ENCODE measurements at places on chromosomes 6 and 20. TPM values are rescaled to one million over a fixed set of nuclear protein-coding genes. Genes with fewer than 3 reads are reported as not detected.

The PACSIN1 gene
- total RNA-seq: not detected

GRCh38 chr20:23039885-23040508 is 4.9 kb downstream of the SSTR4 start:
- DNase-seq: no peak

DNA sequence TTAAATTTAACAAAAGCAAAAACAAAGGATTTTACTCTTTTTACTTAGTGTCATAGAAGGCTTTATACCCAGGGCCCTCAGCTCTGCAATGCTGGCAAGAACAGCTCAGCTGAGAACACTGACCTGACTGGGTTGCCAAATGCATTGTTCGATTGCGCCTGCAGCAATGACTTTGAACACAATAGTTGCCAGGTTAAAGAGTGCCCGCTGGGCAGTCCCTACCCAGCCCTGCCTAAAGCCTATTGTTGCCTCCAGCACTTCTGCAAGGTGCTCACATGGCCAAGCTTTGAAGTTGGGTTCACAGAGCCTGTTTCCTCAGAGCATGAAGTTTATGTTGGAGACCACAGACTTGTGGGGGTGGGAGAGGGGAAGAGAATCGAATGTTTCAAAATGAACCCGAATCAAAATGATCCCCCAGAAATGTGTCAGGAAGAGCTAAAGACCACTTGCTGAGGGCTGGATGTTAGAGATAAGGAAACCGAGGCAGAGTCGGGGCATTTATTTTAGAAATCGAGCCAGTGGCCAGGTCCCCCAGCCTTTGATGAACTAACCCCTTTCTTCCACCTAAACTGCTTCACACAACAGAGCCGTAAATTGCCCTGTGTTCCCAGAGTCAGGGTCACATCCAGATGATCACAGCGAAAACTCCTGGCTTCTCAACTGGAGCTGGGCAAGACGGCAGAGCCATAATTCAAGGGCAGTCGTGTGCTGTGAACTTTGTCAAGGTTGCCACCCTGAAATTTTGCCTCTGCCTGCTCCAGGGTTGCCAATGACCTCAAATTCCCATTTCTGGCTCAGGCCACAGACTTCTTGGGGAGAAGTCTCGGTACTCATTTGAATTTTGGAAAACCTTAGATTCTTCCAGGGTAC is 55.0 kb downstream of the FOXA2 start:
- no peak for DNase-seq

- no peak for DNase-seq
Measured at GRCh38 chr6:167450626-167451025, 125.7 kb downstream of the TTLL2 start.

DNA sequence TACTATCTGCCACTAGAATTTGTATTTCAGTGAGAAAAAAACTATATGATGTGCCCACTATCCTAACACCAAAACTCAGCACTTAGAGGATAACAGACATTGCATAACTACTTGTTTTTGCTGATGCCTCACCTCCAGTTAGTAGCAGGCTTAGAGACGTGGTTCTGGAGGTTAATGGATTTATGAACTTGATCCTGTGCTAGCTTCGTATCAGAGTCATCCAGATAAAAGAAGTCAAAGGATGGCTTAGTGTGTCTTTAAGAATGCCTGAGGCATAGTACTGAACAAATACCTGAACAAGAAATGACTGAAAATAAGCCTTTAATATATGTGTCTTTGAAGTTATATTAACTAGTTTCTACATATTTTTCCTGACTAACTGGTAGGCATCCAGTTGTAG is 414.9 kb upstream of the PTCHD4 start:
- no peak for DNase-seq

The CLIC5 gene
- total RNA-seq: not detected

The LSM14B gene
- 80.2 TPM for total RNA-seq

The TEAD3 gene
- total RNA-seq: 17.0 TPM

DNA sequence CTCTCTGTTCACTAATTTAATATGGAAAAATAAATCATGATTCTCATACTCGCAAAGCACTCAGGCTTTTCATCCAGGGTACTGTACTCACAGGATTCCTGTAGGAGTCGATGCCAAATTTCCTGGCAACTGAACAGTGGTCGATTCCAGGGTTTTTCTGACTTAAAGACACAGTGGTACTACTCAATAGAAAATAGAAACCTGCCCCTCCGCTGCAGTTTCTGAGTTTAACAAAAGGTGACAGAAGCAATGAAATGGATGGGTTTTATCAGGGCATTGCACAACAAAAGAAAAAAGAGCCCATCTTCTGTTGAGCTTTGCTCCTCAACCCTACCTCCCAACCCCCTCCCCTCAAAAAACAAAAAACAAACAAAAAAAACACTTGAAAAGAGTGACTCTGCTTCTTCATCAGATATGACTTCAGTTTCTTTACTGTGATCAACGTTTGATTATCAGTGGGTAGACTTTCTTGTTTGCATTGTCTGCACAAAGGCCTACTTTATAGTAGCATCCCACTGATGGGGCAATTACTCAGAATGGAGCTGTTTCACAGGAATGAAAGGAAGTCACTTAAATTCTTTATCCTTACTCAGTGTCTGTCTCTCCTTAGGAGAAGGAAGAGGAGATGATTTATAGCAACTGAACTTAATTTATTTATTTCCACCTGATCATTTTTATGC is 96.2 kb upstream of the FOXO3 start:
- DNase-seq: no peak

GRCh38 chr6:116524236-116524635 is 12.8 kb downstream of the CALHM5 start:
- no peak for DNase-seq

DNA sequence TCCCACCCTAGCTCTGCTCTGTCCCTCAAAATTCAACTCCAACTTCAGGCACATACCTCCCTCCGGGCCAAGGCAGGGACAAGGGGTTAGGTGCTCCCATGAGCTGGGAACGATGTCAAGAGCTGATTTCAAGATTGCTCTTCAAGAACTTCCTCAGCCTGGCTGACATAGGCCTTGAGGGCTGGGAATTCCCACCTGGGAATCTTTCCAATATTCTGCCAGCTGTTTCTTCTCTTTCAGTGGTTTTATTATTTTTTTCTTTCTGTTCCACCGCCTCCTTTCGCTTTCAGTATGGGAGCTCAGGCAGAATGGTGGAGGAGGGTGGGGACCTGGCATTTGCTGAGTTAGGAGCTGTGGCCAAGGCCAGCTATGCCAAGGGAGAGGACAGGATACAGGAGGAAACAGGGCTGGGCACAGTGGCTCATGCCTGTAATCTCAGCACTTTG is 33.7 kb downstream of the SRSF3 start:
- DNase-seq: no peak

DNA sequence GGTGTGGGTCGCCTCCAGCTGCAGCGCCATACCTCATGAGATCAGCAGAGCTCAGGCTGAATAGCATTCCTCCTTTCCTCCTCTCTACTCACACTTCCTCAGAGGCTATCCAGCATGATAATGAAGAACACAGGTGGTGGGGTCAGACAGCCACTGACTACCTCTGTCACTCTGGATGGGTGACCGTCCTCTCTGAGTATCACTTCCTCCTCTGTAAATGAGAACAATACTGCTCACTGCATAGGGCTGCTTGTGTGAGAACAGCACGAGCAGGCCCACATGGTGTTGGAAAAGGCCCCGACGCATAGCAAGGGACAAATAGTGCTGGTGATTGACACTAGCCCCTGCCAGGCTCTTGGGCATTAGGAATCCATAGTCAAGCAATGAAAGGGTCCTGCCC is 239.1 kb downstream of the PRKN start:
- no peak for DNase-seq

The ADGRF4 gene
- not detected for total RNA-seq

The DYNLT2 gene
- total RNA-seq: 2.4 TPM

GRCh38 chr6:82076916-82077315 is 170.6 kb downstream of the IBTK start:
- peak; percentile 58 for DNase-seq

GRCh38 chr6:67497749-67498148 is 1137.3 kb upstream of the ADGRB3 start:
- no peak for DNase-seq

DNA sequence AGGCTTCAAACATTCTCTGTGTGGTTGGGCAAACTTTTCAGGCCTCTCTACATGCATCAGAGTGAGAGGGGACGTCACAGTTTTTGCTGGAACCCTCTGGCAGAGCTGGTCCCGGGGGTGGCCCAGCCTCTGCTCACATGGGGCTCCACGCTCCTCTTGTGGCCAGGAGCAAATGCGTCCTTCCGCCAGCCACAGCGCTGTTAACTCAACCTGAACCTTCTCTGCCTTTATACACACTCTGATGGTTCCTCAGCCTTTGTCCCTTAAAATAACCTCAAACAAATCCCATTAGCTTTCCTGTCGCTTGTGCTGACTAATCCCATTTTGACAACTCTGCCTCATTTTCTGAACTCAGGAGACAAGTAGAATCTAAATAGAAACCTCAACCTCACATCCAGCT is 39.4 kb upstream of the TGM6 start:
- DNase-seq: no peak

DNA sequence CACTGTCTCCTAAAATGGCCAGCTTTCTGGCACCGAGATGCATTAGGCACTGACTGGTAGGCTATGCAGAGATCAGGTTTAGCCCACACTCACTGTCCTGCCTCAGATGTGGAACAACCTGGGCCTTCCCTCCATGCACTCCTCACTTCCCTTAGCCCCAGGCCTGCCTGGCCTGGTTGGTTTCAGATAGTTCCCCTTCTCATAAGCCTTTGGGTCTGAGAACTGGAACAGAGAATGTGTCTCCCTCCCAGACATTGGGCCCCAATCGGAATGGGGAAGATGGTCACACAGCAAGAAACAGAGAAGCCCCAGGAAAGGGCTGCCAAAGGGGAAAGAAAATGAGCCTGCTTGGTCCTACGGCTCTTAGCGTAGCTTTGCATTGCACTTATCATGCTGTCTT is 762.1 kb upstream of the CHD6 start:
- no peak for DNase-seq

The SSTR4 gene
- not detected for total RNA-seq

- no peak for DNase-seq
Measured at GRCh38 chr6:57278570-57278969, 38.9 kb upstream of the PRIM2 start.

The PPIL6 gene
- 1.8 TPM for total RNA-seq

- DNase-seq: no peak
Measured at GRCh38 chr20:45014671-45015415, 48.5 kb downstream of the STK4 start.

DNA sequence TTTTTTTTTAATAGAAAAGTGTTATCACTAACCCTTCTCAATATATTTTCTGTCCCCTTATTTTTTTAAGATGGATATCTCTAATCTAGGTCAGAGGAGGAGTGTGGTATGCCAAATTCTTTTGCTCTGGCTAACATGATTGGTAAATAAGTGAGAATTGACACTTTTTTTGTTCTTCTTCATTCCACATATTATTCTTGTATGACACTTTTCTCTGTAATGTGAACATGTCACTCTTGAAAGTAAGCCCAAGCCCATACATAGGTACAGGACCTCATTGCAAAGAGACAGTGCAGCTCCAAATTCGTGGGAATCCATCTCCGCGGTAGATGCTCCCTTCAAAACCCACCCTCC is 142.5 kb upstream of the TCF21 start:
- no peak for DNase-seq

GRCh38 chr6:75429061-75429703 is 64.4 kb downstream of the FILIP1 start:
- no peak for DNase-seq

DNA sequence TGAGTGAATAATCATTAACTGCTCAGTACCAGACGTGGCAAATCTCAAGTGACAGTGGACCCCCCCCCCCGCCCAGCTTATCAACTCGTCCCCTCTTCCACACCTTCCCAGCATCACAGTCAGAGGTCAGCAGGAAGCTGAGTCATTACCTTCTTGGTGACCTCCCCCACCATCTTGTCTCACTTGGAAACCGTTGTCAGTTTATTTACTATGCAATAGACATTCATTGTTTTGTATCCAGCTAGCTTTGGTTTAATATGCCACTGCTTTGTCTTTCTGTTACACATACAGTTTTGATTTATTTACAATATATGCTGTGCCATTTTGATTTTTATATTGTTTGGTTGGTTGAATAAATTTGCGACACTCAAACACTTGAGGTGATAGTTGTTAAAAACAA is 158.1 kb downstream of the QKI start:
- DNase-seq: no peak

The TBC1D22B gene
- total RNA-seq: 13.5 TPM

DNA sequence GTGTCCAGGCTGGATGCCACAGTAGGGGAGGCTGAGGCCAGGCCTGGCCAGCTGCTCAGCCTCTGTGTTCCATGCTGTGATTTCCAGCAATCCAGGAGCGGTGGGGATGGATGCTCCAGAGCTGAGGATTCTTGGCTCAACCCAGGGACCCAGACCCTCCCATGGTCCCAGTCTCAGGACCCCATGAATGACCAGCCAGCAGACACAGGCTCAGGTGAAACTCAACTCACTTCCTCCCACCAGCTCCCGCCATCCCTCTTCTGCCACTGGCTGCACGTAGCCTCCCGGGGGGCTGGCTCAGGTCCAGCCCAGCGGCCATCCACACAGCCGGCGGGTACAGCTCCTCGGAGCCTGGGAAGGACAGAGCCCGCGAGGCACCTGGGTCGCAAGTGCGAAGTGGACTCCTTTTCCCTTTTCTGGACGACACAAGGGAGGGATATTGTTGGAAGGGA is 54.5 kb upstream of the DACT2 start:
- no peak for DNase-seq

GRCh38 chr6:114085211-114085610 is 114.3 kb upstream of the HDAC2 start:
- DNase-seq: no peak

- no peak for DNase-seq
Measured at GRCh38 chr6:164346631-164347030, 932.1 kb downstream of the QKI start.

DNA sequence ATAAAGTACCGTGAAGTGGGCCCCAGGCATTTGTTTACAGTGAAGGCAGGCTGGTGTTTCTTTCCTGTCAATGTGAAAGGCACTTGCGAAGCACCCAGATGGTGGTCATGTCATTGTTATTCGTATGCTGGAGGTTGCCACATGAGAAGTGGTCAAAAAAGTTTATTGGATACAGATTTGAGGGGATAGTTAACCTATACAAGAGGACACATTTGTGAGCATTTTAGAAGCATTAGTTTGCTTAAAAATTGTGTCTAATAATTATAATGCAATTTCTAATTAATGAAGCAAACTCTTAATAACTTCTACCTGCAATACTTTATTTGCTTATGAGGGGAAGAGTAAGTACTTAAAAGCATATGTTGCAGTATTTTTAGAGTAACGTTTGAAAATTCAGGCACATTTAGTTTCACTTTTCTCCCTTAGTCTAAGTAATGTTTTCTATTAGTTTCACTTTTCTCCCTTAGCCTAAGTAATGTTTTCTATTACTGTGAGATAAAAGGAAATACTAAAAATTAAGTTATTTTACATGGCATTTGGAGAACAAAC is 120.7 kb upstream of the CLDN20 start:
- no peak for DNase-seq

DNA sequence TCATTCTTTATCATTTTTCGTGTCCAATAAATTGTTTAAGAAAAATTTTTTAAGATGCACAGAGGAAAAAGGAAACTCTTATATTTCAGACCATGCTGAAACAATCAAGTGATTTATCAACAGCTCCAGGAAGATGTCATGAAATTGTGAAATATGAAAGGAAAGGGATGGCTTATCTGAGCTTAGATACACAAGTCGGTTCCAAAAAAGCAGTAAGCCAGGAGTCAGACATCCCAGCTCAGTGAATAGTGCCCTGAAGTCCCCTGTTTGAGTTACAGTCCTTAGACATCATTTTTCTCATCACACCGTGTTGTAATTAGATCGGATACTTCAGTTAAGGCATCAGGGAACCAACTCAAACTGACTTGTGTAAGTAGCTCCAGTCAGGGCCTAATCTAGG is 91.0 kb upstream of the SSTR4 start:
- no peak for DNase-seq

- DNase-seq: no peak
Measured at GRCh38 chr6:30684386-30685156, 1.9 kb downstream of the PPP1R18 start.
